Occipital lobe (tissue), 3 donors: ENCODE measurements at places on chromosomes 3 and 15. TPM values are rescaled to one million over a fixed set of nuclear protein-coding genes. Genes with fewer than 3 reads are reported as not detected.

GRCh38 chr3:120481081-120481480, 30.3 kb upstream of the FSTL1 start:
- DNase-seq: no peak

- DNase-seq: no peak
Observed at GRCh38 chr3:125212509-125213363, at the start of gene SLC12A8. TSS of gene SLC12A8 (minus strand) at chr3:125212748. CDS start at chr3:125211349, 1,399 bp downstream.

DNA sequence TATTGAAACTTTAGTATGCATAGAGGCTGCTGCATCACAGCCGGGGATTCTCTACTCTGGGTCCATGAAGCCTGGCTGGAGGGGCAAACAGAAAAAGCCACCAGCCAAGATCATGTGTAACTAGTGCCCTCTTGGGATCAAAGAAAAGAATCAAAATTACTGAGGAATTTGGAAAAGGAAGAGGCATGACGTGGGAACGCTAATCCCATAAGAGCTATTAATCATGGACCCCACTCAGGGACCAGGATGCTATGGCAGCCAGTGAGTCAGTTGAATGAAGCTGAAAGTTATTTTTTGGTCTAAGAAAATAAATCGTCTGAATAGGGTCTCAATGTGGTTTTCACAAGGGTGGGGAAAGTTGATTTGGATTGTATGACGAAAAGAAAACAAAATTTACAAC, 1165.1 kb downstream of the ROBO2 start:
- no peak for DNase-seq

GRCh38 chr3:76585794-76586392, 454.0 kb upstream of the ROBO2 start:
- no peak for DNase-seq

DNA sequence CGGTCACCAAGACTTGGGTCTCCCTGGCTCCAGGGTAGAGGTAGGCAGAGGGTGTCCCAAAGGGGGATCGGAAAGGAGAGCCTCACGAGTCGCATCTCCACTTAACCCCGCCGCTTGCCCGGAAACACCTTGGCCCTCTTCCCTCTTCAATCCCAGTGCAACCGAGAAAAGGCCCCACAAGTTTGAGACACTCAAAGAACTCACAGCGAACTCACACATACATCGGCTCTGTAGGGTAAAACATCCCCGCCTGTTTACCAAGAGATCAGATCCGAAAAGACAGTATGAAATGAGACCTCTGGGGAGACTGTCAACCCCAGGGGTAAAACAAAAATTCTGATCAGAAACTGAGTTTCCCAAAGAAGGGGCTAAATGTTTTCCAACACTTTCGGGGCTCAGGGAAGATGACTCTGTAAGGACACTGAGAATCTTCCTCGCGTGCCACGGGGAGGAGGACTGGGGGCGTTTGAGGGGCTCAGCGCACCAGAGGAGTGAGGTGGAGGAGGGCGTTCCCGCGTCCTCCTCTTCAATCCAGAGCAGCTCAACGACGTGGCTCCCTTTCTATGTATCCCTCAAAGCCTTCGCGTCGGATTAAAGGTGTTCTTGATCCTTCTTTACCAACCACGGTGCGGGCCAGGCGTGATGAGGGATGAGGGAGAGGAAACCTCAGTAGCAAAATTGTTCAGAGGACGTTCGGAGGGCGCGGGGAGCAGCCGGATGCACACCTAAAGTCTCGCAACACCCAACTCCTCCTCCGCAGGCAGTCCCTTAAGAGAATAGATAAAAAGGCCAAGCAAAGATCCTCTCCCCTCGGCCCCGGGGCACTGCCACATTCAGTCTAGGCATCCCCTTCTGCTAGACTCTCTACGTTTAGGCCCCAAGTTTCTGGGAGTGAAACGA, 3.7 kb downstream of the WNT5A start:
- no peak for DNase-seq

DNA sequence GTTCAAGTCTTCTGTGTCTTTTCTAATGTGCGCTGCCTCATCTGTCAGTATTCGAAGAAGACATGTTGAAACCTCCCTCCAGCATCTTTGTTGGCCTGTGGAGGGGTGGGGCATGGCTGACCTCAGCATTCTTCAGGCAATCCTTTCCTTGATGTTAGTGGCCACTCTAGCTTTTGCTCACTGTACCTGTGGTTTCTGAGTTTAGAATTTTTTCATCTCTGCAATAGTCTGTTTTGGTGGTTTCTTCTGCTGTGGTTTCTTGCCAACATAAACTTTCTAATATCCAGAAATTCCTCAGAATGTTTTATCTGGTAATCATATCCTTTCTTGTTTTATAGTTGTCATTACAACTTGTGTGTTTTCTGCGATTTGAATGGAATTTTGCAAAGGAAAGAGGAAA, 251.3 kb upstream of the NR2E3 start:
- no peak for DNase-seq

DNA sequence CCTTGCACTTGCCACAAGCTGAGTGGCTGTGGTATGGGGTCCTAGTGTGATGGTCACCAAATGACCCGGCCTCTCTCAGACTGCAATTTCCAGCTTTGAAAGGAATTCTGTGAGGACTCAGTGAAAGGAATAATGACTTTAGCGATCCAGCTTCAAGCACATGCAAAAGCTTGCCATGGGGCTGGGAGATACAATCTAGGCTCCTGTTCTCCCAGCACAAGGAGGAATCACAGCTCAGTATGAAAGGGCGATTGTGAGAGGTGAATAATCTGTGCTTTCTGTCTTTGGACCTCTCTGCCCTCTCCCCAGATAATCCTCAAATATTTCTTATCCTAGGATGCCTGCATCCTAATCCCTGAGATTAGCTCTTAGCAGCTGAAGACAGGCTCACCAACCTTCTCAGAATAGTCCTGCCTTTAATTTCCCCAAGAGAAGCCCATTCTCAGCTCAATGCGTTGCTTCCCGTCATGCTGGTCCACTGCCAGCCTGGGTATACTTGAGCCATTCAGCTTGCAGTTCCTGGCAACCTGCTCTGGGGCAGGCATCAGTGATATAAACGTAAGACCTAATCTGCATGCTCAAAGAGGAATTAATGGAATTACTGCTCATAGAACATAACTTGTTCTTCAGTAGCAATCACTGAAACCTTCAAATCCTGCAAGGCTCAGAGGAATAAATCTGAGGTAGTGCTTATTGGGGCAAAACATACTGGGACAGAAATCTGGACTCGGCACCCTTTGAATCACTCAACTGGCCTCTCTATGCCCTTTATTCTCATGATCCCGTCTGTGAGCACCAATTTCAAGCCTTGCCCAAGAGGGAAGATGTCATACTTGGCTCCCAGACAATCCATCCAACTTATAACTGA, 15.1 kb downstream of the TLNRD1 start:
- peak; percentile 57 for DNase-seq

DNA sequence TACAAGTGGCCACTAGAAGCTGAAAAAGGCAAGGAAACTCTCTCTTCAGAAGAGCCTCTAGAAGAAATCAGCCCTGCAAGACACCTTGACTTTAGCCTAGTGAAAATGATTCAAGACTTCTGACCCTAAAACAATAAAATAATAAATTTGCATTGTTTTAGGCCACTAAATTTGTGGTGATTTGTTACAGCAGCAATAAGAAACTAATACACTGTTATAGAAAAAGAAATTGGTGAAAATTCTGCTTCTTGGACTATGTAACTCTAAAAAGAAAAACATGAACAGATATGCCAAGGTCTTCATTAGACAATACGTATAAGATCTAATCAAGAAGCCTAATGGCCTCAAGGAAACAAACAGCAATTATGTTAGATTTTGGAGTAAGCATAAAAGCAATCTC, 36.1 kb downstream of the EXD1 start:
- DNase-seq: no peak

DNA sequence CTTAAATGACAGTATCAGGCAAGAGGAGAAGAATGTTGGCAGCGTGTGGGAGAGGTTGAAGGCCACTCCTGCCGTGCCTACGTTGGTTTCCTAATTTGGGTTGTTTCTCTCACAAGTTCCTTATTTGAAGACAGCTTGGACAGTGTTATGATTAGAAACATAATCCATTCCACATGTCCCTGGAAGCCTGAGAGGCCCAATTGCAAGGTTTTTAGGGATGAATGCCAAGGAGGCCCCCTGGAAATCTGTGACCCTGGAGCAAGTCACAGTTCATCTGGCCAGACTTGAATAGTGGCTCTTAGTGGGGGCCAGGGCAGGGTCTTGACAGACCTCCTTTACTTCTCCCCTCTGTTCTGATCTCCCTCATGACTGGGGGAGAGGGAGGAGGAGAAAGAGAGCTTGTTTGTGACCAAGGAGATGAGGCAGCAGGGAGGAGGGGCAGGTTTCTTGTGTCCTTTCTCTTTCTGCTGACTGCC, 584.4 kb upstream of the TBL1XR1 start:
- no peak for DNase-seq

DNA sequence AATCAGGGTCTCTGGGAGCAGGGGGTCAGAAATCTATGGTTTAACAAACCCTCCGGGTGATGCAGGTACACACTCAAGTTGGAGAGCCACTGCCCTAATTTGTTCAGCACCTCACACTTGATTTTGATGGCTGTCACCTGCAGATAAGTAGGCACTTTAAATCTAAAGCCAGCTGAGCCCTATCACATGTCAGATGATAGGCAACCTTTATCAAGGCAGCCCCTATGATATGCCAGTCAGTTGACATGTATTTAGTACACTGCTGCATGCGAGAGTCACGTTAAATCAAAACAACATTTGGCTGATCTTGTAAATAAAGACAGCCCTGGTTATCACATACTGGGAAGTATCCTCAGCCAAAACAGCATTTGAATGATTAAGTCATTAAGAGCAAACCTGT, 104.4 kb upstream of the MCTP2 start:
- DNase-seq: no peak

DNA sequence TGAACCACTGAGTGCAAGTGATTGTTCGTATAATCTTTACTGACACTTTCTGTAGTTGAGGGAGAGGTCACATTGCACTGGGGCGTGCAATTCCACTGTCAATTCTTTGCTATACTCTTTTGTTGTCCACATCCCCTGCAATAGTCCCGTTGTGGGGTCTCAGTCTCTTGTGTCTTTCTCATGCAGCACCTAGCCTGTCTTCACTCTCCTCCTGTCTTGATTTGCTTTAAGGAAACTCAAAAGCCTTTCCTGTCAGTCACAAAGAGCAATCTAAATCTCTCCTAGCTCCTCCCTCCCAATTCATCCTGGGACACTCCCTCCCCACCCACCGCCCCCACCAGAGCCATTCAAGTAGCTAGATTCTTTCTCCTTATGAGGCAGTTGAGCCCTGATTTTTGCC, 13.2 kb upstream of the TMEM158 start:
- DNase-seq: no peak

- DNase-seq: no peak
Observed at GRCh38 chr15:73602446-73602843, 30.7 kb downstream of the NPTN start.

DNA sequence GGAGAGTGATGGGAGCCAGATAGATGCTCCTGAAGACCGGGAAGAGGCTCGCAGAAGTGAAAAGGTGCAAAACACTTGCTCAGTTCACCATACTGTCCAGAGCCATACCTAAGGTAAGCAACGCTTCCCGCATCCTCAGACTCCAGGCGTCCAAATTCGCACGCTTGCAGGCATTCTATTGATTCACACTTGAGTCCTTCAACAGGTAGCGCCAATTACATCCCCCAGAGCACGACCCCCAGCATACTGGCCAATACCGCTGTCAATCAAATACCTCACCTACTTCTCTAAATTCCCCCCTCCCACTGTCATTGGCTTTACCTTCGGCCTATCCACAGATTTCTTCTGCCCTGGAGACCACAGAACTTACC, 361 bp upstream of the STXBP5L start:
- no peak for DNase-seq

- DNase-seq: no peak
Observed at GRCh38 chr3:122961146-122961545, 66.4 kb downstream of the SEMA5B start.

- no peak for DNase-seq
Observed at GRCh38 chr15:83739629-83740028, 85.7 kb downstream of the ADAMTSL3 start.

DNA sequence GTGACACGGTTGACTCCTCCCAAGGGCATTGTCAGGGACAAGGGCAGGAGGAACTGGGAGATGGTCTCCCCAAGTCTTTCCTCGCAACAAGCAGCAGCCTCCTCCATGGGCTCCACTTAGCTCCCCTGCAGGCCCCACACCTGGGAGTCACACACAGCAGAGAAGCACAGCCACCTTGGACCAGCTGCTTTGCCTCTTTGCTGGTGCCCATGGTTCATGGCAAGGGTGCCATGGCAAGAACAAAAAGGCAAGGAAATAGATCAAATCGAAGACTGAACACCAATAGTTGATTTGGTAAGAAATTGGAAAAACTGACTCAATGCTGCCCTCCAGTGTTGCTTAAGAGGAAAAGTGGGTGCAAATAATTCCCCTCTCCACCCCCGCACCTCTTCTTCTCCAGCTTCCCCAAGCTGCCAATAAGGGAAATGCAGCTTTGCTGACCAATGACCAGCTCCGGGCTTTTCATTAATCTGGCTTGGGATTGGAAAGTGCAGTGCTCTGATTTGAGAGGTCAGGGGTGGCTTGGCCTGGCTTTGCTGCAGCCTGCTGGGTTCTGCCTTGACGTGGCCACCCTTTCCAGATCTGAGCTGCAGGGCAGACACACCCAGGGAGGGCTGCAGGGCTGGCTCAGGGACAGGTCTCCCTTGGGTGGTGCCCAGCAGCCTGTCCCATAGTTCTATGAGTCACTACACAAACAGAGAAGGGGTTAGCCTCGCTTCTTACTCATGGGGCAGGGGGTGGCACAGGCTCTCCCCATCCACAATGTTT, 162.0 kb downstream of the KLF13 start:
- DNase-seq: no peak

DNA sequence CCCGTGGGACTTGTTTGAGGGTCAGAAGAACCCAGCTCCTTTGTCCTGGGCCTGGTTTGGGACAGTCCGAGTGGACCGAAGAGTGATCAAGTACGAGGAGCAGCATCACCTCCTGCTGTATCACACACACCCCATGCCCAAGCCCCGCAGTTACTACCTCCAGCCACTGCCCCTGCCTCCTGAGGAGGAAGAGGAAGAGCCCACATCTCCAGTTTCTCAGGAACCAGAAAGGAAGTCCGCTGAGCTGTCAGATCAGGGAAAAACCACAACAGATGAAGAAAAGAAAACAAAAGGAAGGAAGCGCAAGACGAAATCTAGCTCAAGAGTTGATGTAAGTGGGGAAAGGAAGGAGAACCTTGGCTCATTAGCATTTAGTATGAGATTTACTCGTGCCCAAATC, 3.3 kb upstream of the P2RY12 start:
- no peak for DNase-seq

DNA sequence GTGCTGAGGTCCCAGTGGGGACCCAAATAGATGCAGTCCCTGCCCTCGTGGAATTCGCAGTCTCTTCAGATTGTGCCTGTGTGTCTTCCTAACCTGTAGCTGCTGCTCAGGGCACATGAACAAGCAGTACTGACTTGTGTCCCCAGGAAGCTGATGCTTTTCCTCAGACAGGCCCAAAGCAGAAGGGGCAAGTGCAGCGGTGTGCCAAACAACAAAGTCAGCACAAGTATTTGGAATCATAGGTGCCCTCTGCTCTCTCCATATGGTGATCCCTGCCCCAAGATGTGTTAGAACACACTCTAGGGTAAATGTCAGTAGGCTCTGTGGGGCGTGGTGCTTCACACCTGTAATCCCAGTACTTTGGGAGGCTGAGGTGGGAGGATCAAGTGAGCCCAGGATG, 21.9 kb downstream of the BHLHE40 start:
- no peak for DNase-seq

The CNTN3 gene
- 16.2 TPM for total RNA-seq

The ST8SIA2 gene
- total RNA-seq: 81.6 TPM

The EOMES gene
- 14.5 TPM for total RNA-seq

The PLSCR2 gene
- not detected for total RNA-seq

The KNG1 gene
- not detected for total RNA-seq

The ABCF3 gene
- total RNA-seq: 41.2 TPM

The CASR gene
- total RNA-seq: not detected

The ARPIN gene
- total RNA-seq: 15.9 TPM

The SH3GL3 gene
- total RNA-seq: 186 TPM
